HTR-8/SVneo (cell line): ENCODE measurements at places on chromosomes 12 and 14.

GRCh38 chr14:20412411-20412810, 890 bp downstream of the TEP1 start:
- DNase-seq: no peak

DNA sequence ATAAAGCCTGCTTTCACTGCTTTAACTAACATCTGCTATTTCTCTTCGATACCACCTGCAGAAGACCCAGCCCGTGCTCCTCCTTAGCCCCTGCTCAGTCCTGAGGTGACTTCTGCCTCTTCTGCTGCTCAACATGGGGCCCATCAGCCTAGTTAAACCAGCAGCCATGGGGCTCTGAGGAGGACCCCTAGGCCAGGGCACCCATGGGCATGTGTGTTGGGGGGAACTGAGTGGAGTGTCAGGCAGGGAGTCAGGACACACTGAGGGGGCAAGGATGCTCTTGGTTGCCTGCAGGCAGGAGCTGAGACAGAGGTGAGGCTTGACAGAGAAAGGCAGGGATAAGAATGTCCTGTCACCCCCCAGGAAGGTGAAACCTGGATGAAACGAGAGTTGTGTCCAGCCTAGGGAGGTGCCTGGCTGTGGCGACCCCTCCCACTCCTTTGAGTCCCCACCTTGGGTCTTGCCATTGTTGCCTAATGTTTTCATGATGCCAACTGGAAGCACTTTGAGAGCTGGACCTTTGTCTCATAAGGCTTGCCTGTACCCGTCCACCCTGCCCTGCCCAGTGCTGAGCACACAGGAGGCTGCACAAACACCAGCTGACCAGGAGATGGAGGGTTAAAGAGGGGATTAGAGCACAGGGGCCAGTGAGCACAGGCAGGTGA, 12.5 kb upstream of the RABGGTA start:
- no peak for DNase-seq

GRCh38 chr14:94975366-94975765, 182.0 kb downstream of the DICER1 start:
- DNase-seq: no peak

DNA sequence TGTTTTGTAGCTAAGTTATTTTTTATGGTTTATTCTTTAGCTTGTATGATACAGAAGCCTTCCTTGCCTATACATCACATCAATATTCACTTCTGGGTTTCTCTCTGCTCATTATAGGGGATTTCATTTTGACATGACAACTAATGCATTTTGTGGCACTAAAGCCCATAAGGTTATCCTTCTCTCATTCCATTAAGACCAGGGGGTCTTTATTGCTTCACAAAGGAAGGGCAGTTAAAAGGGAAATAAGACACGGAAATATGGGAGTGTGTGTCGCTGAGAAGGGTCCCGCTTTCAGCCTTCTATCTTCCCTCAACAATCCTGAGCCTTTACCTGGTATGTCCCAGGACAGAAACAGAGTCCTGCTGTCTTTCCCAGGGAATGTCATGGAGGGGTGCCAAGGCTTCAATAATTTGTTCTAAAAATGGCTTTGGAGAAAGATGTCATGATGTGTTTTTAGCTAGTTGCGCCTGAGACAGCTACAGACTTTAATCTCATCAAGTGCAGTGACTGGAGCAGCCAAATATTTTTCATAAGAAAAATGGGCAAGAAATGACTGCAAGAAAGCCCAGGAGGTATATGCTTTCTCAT, 1145.4 kb upstream of the TMEM132C start:
- no peak for DNase-seq

DNA sequence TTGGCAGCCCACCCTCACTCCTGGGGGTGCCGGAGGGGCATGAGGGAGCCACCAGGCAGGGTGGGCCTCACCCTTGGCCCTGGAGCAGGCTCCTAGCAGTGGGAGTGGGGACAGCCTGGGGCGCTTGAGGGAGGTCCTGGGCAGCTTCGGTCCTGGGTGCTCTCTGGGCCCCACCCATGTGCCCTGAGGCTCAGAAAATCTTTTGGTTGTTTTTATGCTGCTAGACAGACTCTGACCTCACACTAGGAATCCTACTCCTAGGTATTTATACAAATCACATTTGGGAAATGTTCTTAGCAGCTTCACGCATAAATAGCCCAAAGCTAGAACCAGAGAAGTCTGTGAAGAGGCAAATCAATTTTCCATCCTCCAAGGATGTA, 10.9 kb upstream of the ULK1 start:
- no peak for DNase-seq

GRCh38 chr14:75069121-75069810, at the start of gene ZC2HC1C:
Gene ZC2HC1C (plus strand): TSS chr14:75069641. CDS start chr14:75070574, 933 bp downstream.
- DNase-seq: peak; percentile 91

DNA sequence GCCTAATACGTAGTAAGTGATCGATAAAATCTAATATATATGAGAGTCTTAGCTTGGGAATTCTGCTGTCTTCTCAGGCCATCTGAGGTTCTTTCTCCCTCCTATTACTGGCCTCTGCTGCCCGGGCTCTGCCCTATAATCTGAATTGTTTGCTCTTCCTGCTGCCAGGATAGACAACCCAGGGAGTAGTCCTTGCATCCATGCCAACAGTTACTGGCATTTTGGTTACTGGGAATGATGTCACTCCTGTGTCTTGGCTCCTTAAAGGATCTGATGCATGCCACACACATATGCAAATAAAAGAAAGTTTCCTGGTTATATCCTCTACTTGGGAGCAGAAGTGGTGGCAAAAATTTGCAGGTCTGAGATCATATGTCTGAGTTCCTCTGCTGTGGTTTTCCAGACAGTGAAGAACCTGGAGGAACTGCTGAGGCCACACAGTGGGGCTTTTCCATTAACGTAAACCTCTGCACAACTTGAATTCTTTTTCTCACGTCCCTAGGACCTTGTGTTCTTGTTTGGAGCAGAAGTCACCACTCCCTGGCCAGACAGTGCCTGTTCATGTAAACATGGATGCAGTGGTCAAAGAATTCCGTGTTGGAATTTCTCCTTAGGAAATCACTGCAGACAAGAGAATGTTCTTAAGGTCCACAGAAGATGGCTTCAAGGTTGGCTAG, 320.6 kb upstream of the TBX3 start:
- no peak for DNase-seq

DNA sequence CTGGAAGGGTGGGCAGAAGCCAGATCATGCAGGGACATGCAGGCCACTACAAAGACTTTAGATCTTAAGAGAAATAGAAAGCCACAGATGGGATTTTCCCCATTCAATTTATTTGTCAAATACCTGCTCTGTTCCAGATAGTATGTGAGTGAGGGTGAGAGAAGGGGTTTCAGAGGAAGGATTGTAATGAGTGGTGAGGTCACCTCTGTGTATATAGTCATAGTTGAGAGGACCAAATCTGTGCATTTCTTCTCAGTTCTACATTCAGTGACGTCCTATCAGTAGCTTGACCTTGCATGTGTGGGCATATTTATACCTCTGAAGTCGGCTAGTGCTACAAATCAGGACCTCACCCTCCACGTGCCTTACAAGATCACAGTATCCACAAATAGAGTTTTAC, 31.2 kb upstream of the RBM19 start:
- no peak for DNase-seq

- DNase-seq: no peak
Observed at GRCh38 chr14:22410497-22410896, 178.5 kb downstream of the DAD1 start.

GRCh38 chr14:73476451-73476931, 14.2 kb upstream of the RIOX1 start:
- no peak for DNase-seq

GRCh38 chr14:53390008-53390407, 236.9 kb upstream of the DDHD1 start:
- no peak for DNase-seq

- no peak for DNase-seq
Observed at GRCh38 chr14:22407033-22407432, 182.0 kb downstream of the DAD1 start.

GRCh38 chr12:56315249-56315621, 553 bp downstream of the CNPY2 start:
- no peak for DNase-seq

- no peak for DNase-seq
Observed at GRCh38 chr14:80965037-80965436, 9.6 kb downstream of the TSHR start.

DNA sequence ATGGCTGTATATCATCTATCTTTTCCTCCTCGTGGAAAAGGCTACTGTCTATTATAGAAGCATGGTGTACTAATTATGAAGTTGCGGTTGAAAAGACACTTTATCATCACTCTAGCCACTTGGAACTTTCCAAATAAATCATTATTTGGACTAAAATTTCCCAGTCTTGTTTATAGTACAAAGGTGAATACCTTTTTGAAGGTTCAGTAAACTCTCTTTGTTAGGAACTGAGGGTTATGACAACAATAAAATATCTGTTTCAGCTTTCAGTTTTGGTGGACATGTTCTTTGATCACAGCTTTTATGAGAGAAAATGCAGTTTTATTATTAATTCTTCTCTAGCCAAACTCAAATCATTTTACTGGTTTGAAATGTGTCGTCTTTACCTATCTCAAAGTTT, 216.7 kb downstream of the FBXL14 start:
- no peak for DNase-seq

DNA sequence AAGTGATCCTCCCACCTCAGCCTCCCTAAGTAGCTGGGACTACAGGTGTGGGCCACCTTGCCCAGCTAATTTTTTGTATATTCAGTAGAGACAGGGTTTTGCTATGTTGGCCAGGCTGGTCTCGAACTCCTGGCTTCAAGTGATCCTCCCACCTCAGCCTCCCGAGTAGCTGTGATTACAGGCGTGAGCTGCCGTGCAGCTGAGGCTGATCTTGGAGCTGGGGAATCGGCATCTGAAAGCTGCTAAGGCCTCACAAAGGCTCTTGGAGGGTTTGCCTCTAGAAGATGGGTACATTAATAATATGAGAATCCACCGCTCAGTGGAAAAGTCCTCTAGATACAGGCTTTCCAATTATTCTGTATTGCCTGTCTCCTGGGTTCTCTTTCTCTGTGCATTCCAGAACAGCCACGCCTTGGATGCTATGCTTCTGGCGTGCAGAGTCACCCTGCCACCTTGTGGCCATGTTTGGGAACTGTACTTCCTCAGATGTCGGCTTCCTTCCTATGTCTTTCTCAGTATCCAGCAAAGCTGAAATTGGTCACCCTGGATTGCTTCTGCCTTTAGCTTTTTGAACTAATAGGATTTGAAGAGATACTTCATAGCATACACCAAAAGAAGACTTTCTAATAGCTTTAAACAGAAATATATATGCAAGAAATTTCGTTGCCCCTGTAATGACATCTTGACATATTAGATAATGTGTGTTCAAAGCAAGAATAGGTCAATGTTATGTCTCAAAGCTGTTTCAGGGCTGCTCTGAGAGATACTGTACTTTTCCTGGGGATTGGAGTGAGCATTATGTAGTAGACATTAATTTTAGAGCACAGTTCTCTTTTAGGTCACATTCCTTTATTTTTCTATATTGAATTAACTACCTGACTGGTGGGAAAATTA, 75.4 kb downstream of the SNAPC1 start:
- peak; percentile 99 for DNase-seq

DNA sequence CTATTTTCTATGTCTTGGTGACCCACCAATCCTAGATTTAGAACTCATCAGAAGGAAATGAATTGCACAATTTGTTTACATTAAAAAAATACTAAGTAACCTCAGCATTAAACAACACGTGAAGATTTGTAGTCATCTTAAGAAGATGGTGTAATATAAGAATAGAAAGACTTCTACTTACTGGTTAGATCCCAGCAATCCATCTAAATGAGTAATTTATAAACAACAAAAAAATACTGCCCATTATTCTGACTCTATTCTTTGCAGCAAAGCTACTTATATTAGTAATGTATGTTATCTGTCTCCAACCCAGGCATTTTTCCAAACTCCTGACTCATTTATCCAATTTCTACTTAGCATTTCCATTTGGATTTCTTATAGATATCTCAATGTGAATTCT, 67.8 kb downstream of the CD163L1 start:
- no peak for DNase-seq

DNA sequence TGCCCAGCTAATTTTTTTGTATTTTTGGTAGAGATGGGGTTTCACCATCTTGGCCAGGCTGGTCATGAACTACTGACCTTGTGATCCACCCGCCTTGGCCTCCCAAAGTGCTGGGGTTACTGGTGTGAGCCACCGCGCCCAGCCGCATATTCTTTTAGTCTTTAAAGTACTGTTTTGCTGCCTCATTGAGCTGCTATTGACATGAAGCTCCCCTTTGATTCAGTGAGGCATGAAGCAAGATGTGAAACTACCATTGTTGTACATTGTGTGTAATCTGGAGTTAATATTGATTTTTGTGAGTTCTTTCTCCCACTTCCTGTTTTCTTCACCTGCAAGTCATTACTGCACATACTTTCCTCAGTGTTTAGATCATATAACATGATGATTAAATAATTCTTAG, 80.8 kb downstream of the MNAT1 start:
- no peak for DNase-seq

DNA sequence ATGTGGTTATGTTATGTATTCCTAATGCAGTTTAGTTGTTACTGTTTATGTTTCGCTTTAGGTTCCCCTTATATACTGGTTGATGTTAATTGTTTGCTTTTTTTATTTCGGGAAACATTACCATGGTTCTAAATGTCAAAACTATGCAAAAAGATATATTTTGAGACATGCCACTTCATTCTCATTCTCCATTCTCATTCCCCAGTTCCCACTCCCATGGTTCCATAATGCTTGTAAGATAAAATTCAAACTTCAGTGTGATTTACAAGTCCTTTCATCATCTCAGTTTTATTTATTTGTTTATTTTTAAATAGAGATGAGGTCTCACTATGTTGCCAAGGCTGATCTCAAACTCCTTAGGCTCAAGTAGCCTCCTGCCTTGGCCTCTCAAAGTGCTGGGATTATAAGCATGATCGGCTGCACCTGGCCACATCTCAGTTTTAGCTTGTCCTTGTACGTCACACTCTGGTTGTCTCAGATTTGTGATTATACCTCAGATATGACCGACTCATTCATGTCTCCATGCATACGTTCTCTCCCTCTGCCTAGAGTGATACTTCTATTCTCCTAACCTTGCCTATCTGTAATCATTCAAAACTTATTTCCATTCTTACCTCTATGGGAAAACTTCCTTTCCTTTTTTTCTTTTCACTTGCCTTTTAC, 407.8 kb upstream of the RGS6 start:
- no peak for DNase-seq

DNA sequence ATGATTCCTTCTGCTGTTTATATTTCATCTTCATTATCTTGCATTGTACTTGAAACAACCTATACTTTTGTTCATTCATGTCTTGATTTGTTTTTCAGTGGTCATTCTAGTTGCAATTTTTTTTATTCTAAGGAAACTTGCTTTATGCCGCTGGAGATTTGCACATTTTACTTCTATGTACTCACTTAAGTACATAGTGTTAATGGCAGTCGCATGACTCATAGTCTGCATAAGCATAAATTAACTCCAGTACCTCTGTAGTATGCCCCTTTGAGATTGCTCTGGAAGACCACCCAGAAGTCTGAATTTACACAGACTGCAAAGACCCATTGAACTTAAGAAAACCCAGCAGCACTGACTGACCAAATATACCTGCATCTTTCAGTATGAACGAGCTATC, 77.0 kb downstream of the MSRB3 start:
- DNase-seq: no peak

DNA sequence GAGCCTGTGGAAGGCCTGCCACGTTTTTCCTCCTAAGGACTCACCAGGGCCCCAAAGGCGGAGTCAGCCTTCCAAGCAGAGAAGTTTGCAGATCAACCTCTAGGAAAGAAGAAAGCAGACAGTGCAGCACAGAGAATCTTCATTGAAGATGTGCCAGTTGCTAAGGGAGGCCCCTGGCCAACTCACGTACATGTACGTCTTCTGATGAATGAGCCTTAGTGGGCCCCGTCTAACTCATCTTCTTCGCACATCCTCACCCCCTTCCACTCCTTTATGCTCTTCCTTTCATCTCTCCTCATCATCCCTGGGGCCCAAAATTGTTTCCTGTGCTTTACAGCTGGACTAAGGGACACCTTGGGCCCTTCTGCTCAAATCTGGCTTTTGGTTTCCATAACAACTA, 703.0 kb upstream of the TBX3 start:
- DNase-seq: no peak
